HT1080 (cell line): ENCODE measurements at places on chromosomes 7 and 10. TPM values are rescaled to one million over a fixed set of nuclear protein-coding genes. Genes with fewer than 3 reads are reported as not detected.

Gene CTNNA3
- not detected in 2 replicates for total RNA-seq

DNA sequence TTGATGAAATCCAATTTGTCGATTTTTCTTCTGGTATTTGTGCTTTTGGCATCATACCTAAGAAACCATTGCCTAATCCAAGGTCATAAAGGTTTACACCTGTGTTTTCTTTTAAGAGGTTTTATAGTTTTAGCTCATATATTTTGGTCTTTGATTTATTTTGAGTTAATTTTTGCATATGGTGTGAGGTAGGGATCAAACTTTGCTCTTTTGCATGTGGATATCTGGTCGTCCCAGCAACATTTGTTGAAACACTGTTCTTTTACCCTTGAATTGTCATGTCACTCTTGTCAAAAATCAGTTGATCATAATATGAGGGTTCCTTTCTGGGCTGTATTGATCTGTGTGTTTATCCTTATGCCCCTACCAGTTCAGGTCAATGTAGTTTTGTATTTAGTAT lies 232.5 kb upstream of the SH2B2 start:
- no peak for DNase-seq

Gene KNDC1
- not detected in 2 replicates for total RNA-seq

DNA sequence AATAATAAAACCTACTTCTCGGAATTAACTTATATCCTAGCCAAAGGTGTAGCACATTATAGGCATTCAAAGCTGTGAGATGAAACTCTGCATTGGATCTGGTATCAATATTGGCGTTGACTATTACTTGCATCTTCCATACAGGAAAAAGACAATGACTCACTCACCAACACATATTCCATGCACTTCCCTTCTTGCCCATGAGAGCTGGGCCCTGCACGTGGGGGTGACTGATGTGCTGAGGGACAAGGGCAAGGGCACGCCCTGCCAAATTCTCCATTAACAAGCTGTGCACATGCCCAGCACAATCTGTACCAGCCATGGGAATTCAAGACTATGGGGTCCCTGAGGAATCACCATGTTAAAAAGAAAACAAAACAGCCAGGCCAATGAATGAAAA lies 188.1 kb upstream of the PDE1C start:
- peak; percentile 74 for DNase-seq

DNA sequence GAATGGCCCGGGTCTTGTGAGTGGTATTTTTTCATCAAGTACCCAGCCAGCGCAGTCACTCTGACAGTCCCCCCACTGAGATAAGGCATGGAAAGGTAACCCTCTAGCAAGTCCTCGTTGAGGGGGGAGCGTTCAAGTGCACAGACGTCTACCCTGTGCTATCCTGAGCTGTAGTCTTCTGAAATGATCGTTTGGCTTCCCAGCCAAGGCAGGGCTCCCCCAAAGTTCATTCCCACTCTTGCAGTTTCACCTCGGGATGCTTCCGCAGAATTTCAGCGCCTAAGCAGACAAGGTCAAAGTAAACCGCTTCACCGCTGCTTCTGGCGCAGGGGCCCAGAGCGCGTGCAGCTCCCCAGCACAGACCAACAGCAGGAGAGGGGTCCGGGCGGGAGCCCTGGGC lies 1.8 kb downstream of the INSYN2A start:
- DNase-seq: no peak

Gene CRYGN
- not detected in 2 replicates for total RNA-seq

DNA sequence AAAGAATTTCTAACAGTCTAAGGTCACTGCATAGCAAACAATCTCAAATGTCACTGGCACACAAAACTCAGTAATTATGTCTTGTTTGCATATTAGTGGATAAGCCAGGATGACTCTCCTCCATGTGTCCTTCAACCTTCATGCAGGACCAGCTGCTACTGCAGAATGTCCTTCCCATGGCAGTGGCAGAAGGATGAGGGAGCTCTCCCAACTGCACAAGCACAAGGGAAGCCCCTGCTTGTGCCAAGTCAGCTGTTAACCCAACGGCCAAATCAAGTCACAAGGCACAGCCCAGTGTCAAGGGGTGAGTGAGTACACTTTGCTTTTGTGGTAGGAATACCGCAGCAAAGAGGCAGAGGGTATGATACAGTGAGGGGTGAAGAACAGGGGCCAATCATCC lies 59.3 kb upstream of the VWC2 start:
- no peak for DNase-seq

DNA sequence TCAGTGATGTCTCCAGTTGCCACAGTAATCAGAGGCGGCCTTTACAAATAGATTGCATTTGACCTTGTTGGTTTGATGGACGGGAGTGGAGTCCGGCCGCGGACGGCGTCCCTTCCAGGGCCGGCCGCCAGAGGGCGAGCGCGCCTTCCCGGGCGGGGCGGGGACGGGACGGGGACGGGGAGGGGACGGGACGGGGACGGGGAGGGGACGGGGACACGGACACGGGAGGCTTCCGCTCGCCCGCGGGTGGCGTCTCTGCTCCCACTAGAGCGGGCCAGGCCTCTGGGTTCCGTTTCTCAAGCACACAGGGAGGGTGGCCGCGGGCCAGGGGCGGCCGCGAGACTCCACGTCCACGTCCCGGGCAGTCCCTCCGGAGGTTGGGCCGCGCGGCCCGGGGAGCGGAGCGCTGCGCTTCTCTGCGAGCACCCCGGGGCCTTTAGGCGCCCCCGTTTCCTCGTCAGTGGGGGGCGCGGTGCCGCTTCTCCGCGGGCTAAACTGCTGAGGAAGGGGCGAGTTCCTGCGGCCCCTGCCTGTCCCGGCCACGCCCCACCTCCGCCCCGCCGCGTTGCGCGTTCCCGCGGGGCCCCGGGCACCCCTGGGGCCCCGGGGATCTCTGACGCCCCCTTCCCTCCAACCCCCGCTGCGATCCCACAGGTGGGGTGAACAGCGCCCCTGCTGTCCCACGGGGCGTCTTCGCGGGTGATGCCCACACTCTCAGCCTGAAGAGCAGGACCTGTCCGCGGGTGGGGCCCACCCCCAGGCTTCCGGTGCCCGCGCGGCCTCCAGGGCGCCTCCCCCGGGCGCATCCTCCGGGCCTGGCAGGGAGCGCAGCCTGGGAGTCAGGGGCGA lies 84.2 kb upstream of the MKI67 start:
- peak; percentile 34 for DNase-seq

Gene ABCB1
- 0.32 TPM in 1 of 2 replicates, not detected in the other for total RNA-seq

Gene CUL1
- 41.9 and 49.3 TPM in 2 replicates for total RNA-seq

DNA sequence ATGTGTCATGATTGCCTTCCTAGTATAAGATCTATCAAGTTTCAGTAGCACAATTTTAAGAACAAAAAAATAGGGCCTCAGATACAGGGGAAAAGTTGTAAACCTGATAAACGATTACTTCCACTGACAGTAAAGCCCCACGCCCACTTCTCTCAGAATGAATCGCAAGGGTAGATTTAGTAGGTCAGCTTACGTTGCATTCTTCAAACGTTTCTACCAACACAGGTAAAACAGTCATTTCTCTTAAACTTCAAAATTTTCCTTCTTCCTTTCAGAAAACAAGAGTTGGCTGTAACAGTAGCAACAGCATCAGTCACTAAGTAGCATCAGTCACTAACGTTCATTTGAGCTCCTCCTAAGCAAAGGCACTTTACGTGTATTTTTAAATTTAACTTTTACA lies 221.5 kb downstream of the ADAM12 start:
- no peak for DNase-seq

Gene CALHM1
- total RNA-seq: not detected in 2 replicates

GRCh38 chr7:4707217-4707741 lies 25.2 kb downstream of the FOXK1 start:
- no peak for DNase-seq
